ENCODE measurements at places on chromosomes 11 and 22.

GRCh38 chr11:2940147-2940920 lies 11.1 kb upstream of the PHLDA2 start:
- DNase-seq, result no peak

DNA sequence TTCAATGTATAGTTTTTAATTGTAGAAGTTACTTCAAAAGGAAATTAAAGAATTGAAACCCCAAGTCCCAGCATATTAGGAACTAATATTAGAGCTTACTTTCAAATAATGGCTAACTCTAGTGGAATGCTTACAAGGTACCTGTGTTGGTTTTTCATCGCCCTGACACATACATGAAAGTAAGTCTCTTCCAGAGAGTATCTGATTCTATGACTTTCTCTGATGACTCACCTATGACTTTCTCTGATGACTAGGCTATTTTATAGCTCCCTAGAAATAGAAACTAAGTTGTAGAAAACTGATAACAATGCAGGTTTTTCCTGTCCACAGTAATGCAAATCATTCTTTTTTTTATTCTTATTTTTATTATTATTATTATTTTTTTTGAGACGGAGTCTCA lies 33.6 kb upstream of the MMP7 start:
- DNase-seq, result no peak

GRCh38 chr22:28570696-28571373 lies 108.8 kb downstream of the TTC28 start:
- DNase-seq, result no peak

DNA sequence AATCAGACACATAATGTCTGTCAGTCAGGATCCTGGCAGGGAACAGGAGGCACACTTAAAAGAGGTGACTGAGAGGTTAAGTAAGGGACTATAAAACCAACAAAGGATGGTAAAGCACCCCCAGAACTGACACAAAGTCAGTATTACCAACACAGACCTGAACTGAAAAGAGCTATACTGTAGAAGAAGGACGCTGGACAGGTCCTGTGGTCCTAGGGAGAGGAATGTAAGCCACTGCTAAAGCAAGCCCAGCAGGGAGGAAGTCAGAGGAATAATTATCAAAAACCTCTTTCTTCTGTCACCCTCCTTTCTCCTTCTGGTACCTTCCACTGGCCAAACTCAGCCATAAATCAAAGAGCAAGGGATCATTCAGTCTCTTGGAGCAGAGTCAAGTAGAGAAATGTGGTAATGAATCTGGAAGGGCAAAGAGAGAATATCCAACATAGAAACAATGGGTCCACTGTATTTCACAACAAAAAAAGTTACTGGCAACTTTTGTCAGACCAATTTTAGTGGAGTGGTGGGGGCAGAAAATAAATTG lies 33.4 kb upstream of the ANGPTL5 start:
- no peak for DNase-seq

DNA sequence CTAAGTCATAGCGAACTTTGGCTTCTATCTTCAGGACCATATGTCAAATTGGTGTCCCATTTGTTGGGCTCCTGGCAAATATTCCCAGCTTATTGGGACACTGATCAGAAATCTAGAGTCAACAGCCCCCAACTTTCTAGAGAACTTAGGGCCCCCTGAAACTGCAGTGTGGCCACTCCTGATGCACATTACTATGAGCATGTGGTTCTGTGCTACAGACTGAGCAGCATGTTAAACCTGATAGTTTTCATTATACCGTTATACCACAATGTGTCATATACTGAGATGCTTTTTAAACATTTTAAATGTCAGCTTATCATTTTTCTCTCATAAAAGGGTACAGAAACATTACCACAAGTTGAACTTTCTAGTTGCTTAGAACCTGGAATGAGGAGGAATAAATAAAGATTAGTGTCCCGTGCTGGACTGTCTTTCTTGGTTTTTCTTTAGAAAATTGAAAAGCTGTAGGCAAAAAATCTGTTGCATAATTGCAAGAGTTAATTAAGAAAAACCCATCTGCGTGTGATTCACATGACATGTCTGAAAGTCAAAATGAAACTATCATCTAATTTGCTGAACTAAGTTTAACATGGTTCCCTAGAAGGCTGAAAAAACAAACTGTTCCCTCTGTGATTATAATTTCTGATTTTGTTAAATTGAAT lies 16.4 kb upstream of the CTSC start:
- DNase-seq, result no peak

- DNase-seq, result no peak
These were observed 2.3 kb upstream of the KREMEN1 start for GRCh38 chr22:29070490-29070889.

GRCh38 chr11:106821826-106822225 lies 196.4 kb downstream of the GUCY1A2 start:
- no peak for DNase-seq

Measured in NCI-H1694 treated with DMSO at 0.1 percent for 48 hours (cell line).